ENCODE measurements at places on chromosomes 11 and 22.

DNA sequence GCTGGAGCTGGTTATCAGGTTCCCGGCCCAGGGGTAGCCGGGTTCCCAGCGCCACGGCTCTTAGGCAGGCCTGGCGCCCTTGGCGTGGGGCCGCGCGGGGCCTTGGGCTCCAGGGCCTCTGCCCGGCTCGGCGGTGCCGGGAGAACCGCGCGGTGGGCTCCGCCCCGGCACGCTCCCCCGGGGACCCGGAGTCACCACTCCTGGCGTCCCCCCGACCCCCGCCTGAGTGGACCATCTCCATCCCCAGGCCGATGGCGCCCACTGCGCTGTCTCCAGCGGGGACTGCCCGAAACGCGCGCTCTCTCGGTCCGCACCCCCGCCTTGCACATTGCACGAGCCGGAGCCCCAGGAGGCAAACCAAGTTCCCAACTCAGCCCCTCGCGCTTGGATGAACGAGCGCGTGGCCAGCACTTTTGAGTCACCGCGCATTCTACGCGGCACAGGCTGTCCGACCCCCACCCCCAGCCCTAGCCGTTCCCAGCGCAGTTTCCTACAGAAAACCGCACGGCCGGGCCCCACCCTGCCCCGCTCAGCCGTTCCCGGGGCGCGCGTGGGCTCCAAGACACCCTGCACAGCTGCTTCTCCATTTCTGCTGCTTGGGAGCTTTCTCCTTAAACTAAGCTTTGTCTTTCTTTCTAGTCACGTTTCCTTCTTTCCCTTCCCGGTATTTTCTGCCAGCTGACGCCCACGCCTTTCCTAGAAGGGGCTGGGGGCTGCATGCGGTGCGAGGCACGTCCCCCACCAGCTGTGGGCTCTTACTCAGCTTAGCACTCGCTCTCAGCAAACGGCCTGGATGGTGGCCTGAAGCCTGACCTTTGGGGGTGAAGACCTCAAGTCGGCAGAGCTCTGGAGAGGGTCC, 650 bp upstream of the CHID1 start:
- peak; percentile 42 for DNase-seq

DNA sequence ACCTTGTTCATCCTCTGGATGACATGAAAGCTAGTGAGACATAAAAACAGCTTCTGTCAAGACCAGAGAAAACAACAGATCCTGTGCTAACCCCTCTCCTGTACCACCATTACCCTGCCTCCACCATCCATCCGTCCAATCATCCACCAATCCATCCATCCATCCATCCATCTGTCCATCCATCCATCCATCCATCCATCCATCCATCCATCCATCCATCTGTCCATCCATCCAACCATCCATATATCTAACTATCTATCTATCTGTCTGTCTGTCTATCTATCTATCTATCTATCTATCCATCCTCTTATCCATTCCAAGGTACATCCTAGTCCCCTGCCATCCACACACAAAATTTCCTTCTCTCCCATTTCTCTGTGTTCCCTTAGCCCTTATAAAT, 46.6 kb upstream of the ME3 start:
- DNase-seq = no peak

- DNase-seq = no peak
Measured at GRCh38 chr22:20064545-20065262, 15.3 kb upstream of the DGCR8 start.

DNA sequence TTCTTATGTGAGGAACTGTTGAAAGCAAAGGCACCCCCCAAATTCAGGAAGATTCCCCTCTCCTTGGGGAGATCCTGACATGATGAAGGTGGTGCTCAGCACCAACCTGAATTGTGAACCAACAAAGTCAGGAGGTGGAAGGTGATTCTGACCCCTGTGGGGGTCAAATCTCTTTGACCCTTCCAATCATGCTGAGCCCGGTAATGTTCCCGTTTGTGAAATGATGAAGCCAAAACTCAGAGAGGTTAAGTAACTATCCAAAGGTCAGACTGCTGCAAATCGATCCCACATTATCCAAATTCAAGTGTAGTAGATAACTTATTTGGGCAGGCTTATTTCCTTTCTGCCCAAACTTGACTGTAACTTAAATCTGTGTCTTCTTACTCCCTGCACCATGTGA, 19.1 kb downstream of the SERPING1 start:
- DNase-seq = no peak

DNA sequence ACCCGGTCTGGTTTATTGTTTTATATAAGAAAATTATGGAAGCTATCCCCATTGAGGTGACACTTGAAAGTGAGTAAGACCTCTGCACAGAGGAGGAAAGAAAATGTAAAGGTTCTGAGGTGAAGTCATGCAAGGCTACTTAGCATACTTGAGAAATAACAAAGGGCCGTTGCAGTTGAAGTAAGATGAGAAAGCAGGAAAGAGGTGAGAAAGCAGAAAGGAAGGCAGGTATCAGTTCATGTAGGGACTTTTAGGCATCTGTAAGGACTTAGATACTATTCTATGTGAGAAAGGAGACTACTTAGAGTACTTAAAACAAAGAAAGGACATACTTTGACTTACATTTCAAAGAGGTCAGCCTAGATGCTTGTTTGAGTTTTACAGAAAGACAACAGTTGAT, 84.7 kb downstream of the CASP12 start:
- peak; percentile 17 for DNase-seq

DNA sequence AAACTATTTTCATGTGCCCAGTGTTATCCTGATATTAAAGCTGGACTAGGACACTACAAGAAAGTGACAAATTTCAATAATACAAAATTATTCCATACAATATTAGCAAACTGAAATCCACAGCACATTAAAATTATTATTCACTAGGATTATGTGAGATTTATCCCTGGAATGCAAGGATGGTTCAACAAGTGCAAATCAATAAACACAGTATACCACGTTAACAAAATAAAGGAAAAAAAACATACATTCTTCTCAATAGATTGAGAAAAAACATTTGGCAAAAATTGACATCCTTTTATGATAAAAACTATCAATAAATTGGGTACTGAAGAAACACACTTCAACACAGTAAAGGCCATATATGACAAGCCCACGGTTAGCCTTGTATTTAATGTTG, 1758.2 kb upstream of the RAG2 start:
- DNase-seq = no peak

- no peak for DNase-seq
Measured at GRCh38 chr11:64870893-64871466, 7.4 kb downstream of the EHD1 start.

DNA sequence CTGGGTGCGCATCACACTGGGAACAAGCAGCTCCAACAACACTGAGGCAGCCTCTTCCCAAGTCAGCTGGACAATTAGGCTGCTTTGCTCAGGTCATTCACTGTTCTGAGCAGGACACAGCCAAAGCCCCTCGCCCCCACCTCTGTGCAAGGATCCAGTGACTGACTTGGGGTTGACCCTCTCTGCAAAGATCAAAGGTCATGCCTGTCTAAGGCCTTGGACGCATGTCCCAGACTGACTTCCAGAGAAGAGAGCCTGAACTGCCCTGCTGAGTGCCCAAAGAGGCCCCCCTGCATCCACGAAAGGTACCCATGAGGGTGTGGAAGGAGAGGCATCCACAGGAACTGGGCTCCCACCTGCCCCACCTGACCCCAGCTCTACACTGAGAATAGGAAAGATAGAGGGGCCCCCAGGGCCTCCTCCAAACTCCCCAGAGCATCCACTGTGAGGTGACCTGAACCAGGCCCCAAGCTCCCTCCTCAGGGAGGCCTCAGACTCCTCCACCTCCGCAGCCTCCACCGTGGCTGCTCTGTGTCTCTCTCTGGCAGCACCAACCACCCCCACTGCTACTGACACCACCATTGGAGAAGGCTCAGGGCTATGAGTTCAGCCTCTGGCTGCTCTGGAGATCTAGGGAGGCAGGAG, 53.5 kb downstream of the IGLL5 start:
- DNase-seq = no peak

DNA sequence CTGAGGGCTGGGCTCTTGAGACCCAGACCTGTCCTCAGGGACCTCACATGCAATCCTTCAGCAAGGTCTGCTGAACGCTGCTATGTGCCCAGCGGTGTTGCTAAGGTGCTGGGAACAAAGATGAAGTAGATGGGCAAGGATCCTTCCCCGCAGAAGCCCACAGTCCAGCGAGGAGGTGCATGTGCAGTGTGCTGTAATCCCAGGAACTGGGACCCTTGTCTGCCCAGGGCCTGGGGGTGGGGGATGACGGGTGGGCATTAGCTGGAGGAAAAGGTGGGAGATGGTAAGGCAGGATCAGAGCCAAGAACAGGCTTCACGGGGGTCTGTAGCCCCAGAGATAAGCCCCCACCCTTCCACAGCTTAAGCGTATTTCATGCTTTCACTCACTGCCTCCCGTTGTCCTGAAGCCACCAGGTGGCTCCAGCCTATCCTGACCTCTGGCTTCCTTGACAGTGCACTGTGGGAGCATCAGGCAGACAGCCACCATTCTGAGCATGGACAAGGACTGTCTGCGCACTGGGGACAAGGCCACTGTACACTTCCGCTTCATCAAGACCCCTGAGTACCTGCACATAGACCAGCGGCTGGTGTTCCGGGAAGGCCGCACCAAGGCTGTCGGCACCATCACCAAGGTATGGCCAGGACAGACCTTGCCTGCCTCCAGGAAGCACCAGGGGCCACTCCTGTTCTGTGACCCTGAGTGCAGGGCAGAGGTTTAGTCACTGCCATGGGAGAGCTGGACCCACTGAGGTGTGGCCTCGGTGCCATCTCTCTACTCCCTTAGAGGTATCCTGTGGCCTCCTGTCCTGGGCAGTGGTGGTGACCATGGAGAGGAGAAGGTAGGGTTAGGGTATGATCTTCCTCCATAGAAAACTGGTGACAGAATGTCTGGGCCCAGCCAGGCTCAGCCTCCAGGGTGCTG, 22.0 kb downstream of the GTPBP1 start:
- DNase-seq = no peak

DNA sequence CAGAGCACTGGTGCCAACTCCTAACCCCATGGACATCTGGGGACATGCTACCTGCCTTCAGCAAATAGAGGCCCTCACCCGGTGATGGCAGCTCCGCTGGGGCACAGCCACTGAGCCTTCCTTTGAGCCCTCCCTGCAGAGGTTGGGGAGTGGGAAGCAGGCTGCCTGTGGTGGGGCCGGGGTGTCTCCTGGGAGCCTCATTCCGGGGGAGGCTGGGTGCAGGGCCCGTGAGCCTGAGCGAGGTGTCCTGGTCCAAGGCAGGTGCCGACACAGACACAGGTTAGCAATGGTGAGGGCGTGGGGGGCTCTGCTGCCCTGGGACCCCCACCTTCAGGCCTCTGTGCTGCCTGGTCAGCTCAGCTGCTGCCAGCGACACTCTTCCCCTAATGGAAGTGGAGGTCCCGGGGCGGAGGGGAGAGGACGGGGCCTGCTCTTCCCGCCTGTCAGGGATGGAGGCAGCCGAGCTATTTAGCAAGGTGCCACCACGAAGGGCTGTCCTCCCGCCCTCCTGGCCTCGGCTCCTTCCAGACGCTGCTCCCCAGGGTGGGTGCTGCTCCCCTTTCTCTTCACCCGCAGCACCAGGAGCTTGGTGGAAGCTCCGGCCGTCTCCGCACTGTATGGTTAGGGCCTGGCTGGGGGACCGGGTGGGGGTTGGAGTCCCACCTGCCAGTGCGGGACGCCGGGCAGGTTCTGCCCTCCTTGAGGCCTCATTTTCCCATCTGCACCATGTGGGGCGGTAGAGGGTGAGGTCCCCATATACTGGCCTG, 11.2 kb downstream of the TSPAN4 start:
- DNase-seq = no peak

DNA sequence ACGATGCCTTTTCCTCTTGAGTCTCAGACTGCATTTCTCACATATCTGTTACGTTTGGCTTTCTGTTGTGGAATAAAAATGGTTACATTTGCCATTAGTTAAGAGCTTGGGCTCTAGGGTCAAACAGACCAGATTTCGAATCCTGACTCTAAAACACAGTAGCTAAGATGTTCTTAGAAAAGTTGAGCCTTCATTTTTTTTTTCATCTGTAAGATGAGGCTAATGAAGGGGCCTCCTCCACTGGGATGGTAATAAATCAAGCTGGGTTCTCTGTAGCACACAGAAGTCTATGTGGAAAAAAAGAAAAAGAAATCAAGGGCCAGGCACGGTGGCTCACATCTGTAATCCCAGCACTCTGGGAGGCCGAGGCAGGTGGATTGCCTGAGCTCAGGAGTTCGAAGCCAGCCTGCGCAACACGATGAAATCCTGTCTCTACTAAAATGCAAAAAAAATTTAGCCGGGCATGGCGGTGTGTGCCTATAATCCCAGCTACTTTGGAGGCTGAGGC, 49.9 kb upstream of the CAPRIN1 start:
- no peak for DNase-seq

- DNase-seq = no peak
Measured at GRCh38 chr11:129298988-129299387, 76.7 kb upstream of the BARX2 start.

DNA sequence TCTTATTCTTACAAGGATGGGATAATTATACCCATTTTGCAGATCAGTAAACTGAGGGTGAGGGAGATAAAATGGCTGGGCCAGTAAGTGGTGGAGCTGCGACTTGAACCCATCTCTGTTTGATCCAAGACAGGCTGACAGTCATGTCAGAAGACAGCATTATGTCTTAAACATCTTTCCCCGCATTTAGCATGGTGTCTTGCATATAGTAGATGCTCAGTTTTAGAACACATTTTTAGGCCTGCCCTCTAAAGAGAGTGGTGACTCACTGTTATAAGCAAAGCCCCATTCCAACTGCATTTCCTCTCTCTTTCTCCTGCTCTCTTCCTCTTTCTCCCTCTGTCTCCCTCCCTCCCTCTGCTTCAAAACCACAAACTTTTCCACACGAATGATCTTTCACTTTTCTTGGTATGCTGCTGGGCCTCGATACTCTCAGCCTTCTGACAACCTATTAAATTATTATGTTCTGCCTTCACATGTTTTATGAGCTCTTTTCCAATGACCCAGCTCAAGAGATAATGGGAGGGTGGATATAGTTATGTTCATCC, 25.2 kb downstream of the CWC15 start:
- DNase-seq = no peak

- DNase-seq = no peak
Measured at GRCh38 chr11:67588136-67588503, 4.5 kb downstream of the GSTP1 start.

GRCh38 chr22:32649515-32650200, 151.8 kb upstream of the TIMP3 start:
- no peak for DNase-seq

- no peak for DNase-seq
Measured at GRCh38 chr22:41656556-41656955, 32.1 kb downstream of the SNU13 start.

- peak; percentile 94 for DNase-seq
Measured at GRCh38 chr11:18594999-18595749, 4.4 kb upstream of the MISFA start.

GRCh38 chr11:114076921-114077331, 17.4 kb downstream of the ZBTB16 start:
- no peak for DNase-seq

GRCh38 chr22:33747029-33747428, 173.2 kb downstream of the LARGE1 start:
- no peak for DNase-seq
